ENCODE measurements at places on chromosomes 5 and 9.

- no peak for DNase-seq
Measured at GRCh38 chr5:37830348-37830747, 9.5 kb downstream of the GDNF start.

DNA sequence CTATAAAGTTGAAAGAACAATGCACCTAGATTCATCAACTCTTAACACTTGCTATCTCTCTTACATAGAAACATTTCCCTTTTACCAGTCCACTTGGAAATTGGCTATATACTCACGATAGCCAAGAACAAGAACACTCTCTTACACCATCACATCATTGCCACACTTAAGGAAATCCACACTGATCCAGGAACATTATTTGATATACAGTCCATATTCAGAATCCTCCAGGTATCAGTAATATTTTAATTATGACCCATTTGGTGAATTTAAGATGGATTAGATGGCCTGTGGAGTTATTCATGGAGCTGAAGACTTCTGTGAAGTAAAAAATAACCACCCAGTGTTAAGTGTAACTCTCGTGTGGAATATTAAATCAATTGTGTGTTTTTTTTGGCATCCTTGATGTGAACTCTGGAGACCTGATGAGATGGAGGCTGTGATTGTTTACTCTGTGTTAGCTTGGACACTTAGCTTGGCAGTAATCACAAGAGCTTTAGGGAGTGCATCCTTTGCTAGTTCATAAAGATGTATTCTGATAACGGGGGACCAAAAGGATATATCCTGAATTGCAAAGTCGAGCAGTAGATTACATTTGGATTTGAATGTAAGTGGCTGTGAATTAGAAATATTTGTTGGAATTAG lies 52.0 kb upstream of the ABL1 start:
- no peak for DNase-seq

DNA sequence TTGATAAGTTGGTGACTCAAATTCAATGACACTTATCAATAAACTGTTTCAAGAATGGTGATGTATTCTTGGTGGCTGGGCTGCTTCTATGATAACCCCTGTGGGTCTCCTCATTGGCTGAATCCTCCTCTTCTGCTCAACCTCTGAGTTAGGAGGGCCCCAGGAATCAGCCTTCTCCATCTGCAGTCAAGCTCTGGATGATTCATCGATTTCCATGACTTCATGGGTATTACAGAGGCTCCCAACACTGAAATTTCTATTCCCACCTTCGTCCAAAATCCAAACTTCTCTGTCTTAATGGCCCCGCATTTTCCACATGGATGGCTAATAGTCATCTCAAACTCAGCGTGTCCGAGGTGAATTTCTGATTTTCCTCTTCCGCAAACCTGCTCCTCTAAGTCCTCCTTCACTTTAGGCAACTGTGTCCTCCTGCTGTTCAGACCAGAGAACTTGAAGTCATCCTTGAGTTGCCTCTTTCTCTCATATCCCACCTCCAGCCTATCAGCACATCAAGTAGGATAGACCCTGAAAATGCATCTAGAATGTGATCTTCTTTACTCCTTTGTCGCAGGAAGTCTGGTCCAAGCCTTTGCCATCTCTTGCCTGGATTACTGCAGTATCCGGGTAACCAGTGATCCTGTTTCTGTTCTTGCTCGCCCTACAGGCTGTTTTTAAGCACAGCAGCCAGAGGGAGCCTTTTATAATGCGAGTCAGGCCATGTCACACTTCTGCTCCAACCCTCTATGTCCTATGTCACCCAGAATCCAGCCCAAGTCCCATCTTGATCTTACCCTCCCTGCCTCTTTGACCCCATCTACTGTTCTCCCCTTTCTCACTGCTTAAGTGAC lies 41.4 kb upstream of the IL7R start:
- DNase-seq = no peak

DNA sequence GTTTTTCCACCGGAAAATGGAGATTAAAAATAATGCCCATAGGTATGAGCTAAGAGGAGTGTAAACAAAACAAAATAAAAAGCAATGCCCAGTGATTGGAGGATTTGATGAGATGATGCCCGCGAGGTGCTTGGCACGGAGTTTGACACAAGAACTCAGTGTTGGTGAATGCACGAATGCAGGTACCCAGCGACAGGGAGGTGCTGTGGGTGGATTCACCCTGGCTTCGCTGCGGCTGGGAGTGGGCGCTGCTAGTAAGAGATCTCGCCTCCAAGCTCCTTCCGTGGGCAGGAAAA lies 526 bp upstream of the STXBP1 start:
- DNase-seq = no peak

DNA sequence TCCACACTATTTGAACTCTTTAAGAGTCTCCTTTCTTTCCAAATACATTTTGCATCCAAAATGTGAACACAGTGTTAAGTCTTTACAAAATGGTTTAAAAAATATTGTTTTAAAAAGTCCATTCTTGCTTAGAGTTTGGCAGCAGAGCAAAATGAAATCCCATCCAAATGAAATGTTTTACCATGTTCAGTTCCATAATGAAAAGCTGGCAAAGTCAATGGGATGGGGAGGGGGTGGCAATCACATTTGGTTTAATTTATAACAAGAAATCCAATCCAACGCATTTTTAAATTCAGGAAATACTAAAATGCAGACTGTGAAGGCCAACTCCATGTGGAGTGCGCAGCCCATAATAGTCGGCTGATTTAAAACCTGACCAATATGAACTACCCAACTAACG lies 39.4 kb downstream of the MRPL36 start:
- DNase-seq = no peak

DNA sequence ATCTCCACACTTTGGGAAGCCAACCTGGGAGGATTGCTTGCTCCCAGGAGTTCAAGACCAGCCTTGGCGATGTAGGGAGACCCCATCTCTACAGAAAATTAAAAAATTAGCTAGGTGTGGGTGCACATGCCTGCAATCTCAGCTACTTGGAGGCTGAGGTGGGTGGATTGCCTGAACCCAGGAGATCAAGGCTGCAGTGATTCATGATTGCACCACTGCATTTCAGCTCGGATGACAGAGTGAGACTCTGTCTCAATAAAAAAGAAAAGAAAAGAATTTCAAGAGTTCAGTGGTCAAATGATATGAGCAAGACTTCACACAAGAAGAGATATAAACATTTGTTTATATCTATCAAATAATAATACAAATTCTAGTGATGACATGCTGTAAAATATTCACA lies 23.0 kb upstream of the MTAP start:
- no peak for DNase-seq

DNA sequence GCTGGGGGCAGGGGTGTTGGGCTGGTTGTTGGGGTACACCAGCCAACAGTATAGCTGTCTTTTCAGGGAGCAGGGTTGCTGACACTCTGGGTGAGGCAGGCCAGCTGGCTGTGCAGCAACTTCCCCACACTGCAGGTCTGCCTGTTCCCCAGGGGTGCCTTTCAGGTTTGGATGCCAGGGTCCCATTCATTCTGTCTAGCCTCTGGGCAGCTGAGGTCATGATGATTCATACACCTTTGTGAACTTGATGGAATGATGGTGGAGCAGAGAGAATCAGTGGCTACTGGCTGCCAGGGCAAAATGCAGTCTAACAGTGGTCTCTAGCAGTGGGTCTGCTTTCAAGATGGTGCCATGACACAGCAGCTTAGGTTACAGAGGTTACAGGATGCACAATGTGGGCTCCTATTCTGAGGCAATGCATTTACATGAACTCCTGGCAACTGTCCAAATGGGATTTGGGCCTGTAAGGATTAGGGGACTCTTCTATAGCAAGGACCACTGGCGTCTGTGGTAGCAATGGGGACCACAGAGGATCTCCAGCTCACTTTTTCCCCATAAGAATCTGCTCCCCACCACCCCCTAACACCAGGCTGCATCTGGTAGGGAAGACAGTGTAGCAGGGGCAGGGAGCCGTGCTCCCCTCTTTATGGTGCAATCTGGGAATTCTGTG lies 103.7 kb downstream of the FEM1C start:
- DNase-seq = no peak

DNA sequence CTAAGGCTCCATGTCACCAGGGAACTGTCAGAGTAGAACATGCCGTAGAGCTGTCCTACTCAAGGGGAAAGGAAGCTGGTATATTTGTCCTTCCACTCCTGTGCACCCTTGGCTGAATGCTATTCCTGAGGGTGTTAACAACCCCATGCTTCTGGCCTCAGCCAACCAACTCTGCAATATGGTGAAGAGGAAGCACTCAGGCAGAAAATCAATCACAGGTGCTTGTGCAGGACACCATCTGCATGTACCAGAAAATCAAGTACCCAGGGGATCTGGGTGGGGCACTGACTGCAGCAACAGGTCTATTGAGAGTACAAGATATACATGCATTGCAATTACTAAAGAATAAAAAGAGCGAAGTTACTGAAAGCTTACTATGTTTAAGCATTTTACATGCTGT lies 51.4 kb upstream of the NEK6 start:
- no peak for DNase-seq

DNA sequence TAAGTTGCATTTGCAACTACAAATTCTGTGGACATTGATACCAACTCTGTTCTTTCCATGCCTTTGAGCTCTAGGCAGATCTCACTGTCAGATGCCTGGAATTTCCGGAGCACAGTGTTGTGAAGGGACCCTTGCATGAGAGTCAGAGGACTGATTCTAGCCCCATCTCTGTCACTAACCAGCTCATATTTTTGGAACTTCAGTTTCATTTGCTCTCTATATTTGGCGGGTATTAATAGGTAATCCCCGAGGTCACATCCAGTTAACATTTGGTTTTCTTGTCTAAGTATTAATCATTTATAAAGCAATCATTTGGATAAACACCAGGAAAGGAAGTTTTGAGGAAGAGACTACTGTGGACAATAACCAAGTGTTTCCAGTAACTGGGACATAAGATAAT lies 115.7 kb downstream of the MAN2A1 start:
- no peak for DNase-seq

- DNase-seq = no peak
Measured at GRCh38 chr9:108634672-108635462, 220.9 kb downstream of the ACTL7B start.

DNA sequence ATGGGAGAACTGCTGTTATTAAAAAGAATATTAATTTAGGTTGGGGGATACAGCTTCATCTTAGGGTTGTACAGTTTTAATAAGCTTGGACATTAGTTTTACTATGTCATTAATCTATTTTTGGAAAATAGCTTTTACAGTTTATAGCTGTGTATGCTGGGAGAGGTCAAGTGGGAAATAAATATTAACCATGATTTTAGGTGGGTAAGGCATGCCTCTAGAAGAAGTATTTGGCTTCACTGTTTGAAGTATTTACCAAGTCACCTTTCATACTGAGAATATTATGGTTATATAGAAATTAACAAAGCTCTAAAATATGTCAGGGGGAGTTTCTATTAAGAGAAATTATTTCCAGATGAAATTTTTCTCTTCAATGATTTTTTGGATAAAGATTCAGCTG lies 5.2 kb downstream of the C5orf22 start:
- no peak for DNase-seq

- DNase-seq = no peak
Measured at GRCh38 chr5:11502783-11503182, 401.5 kb downstream of the CTNND2 start.

DNA sequence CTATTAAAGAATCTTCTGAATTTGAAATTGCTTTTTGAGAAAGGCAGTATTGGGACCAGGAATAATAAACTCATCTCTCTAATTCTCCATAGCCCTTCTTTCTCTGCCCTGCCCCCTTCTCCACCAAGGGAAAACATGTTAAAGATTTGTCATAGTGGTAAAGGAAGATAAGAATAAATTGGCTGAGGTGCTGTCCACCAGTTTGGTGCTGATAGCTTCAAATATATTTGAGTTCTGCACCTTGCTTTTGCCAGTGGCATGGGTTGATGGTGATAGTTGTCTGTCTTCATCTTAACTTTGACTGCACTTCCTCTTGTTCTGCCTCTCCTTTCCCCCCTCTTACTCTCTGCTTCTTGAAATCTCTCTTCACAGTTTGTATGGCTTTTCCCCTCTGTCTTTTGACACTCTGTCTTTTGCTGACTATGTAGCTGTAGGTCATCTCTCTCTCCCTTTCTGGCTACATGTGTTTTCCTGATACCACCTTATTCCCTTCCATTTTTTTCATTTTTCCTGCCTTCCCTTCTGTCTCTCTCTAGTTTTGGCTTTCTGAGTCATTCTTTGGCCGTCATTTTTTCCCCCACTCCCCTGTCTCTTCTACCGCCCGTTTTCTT lies 56.6 kb downstream of the NDUFS4 start:
- no peak for DNase-seq

DNA sequence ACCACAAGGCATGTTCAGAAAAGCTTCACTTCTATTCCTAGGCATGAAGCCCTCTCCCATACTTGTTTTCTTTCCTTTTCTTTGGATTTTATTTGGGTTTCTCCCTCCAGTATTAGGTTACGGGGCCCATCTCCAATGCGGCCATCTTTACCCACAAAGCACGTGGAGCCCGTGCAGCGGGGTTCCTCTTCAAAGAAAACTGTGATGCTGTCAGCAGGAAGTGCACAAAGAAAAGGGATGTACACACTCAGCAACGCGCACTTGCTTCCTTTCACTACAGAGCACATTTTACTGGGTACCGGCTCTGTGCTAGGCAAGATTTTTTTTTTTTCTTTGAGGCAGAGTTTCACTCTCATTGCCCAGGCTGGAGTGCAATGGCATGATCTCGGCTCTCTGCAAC lies 106.6 kb downstream of the COL23A1 start:
- DNase-seq = no peak

- DNase-seq = no peak
Measured at GRCh38 chr5:125708583-125708982, 714.6 kb upstream of the GRAMD2B start.

GRCh38 chr5:31626156-31626555 lies 12.8 kb upstream of the PDZD2 start:
- DNase-seq = no peak

DNA sequence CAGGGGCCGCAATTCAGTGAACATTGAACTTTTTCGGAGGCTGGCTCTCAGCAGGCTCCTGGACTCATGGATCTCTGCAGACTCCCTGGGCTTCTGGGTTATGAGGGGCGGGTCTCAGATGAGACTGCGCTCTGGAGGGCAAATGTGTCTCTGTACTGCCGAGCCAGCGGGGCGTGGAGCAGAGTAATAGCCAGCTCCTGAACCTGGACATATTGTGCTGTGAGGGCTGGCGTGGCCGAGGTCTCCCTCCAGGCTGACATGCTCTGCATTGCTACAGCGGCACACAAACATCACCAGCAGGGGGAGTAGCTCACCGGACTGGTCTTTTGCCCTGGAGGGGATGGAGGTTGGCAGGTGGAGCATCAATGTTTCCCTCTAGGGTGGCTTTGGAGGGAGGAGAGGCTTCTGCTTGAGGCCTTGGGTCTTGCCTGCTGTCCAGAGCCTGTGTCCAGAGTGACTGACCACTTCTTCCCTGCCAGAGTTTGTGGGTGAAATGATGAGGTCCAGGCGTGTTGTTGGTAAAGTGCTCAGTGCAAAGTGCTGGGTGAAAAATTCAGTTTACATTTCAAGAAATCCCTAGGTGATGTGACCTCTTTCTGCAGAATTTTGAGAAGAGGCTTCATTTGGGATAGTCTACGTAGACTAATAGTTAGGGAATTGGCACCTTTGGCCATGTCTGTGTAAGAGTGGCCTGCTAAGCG lies 10.9 kb upstream of the GADD45G start:
- DNase-seq = no peak

GRCh38 chr5:148585988-148586387 lies 68.3 kb downstream of the HTR4 start:
- DNase-seq = no peak

All from upper lobe of left lung (tissue), 6 donors.